NCI-H1694 (cell line): ENCODE measurements at places on chromosomes 12 and 14.

DNA sequence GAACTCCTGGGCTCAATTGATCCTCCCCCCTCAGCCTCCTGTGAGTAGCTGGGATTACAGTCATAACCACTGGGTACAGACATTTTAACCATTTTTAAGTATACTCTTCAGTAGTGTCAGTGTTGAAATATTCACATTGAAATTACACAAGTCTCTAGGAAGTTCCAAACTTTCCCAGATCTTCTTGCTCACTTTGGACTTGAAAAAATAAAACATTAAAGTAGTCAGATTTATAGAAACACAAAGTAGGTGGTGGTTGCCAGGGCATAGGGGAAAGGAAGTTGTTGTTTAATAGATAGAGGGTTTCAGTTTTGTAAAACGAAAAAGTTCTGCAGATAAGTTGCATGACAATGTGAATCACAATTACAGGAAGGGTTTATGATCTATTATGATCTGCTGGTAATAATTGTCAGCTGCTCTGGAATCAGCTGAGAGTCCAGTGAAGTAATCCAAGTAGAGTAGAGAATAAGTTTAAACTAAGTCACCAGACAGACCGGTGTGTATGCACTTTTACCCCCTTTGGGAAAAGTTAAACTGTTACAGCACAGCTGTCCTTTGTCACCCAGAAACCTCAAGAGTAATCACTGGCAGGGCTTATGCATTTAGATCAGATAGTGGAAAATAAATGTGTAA is 27.4 kb downstream of the PCNX1 start:
- DNase-seq, result no peak

- DNase-seq, result no peak
Observed at GRCh38 chr14:77113644-77114043, 15.6 kb downstream of the CIPC start.

- DNase-seq, result no peak
Observed at GRCh38 chr12:52307836-52308805, 13.1 kb downstream of the KRT83 start.

- DNase-seq, result no peak
Observed at GRCh38 chr12:95583933-95584332, 32.7 kb upstream of the USP44 start.

GRCh38 chr14:68685419-68686204 is 107.3 kb downstream of the ZFP36L1 start:
- no peak for DNase-seq

GRCh38 chr12:45259675-45260074 is 43.8 kb downstream of the ANO6 start:
- no peak for DNase-seq
